ENCODE measurements at places on chromosomes 13 and 19. TPM values are rescaled to one million over a fixed set of nuclear protein-coding genes. Genes with fewer than 3 reads are reported as not detected.

Gene CGB1
- not detected for polyA plus RNA-seq

Gene KLK1
- polyA plus RNA-seq = not detected

Gene CCDC169
- polyA plus RNA-seq = 1.3 TPM

Gene ADM5
- polyA plus RNA-seq = 0.19 TPM

Gene KIR2DL4
- not detected for polyA plus RNA-seq

Gene DACT3
- 6.9 TPM for polyA plus RNA-seq

- DNase-seq = no peak
Measured at GRCh38 chr19:51559240-51559639, 11.8 kb upstream of the ZNF175 start.

- no peak for DNase-seq
Measured at GRCh38 chr13:95948656-95949055, 104.5 kb downstream of the UGGT2 start.

GRCh38 chr19:16361254-16361653 is 36.6 kb downstream of the KLF2 start:
- no peak for DNase-seq

DNA sequence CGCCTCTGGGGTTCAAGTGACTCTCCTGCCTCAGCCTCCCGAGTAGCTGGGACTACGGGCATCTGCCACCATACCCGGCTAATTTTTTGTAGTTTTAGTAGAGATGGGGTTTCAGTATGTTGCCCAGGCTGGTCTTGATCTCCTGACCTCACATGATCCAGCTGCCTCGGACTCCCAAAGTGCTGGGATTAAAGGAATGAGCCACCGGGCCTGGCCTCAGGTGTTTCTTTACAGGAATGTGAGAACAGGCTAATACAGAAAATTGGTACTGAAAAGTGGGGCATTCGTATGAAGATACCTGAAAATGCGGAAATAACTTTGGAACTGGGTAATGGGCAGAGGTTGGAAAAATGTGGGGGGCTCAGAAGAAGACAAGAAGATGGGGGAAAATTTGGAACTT is 2.8 kb upstream of the CDC16 start:
- DNase-seq = no peak

Data from AG04450 (cell line).